ENCODE measurements at places on chromosomes 2 and 18. TPM values are rescaled to one million over a fixed set of nuclear protein-coding genes. Genes with fewer than 3 reads are reported as not detected.

Gene IL1B
- not detected for total RNA-seq

DNA sequence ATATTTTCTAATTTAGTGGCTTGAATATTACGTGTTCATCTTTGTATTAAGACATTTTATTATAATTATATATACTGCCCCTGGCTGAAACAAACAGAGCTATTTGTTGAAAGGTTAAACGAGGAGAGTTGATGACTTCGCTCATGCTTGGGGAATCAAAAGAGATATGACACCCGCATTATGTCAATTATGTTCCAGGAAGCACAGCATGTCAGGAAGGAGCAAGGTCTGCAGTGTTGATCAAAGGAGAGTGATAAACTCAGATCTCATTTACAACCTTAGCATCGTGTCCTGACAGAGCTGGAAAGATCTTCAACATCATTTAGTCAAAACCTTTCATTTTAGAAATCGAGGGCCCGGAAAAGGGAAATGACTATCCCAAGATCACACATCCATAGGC is 510.1 kb downstream of the TDRD15 start:
- DNase-seq: no peak

- DNase-seq: no peak
Observed at GRCh38 chr2:136139631-136140030, 21.7 kb upstream of the CXCR4 start.

DNA sequence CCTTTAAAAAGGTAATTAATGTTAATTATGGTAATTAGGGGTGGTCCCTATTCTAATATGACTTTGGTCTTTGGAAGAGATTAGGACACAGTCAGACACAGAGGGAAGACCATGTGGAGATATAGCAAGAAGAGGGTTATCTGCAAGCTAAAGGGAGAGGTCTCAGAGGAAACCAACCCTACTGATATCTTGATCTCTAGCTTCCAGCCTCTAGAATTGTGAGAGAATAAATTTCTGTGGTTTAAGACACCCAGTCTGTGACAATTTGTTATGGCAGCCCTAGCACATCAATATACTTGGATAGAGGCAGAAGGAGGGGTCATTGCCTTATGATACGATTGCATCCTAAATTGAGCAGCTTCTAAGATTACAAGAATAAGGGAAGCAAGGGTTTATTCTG is 21.3 kb upstream of the NT5C1B start:
- DNase-seq: no peak

- DNase-seq: no peak
Observed at GRCh38 chr2:174449033-174449432, 37.8 kb downstream of the GPR155 start.

- DNase-seq: no peak
Observed at GRCh38 chr2:128217671-128218070, 101.0 kb downstream of the HS6ST1 start.

DNA sequence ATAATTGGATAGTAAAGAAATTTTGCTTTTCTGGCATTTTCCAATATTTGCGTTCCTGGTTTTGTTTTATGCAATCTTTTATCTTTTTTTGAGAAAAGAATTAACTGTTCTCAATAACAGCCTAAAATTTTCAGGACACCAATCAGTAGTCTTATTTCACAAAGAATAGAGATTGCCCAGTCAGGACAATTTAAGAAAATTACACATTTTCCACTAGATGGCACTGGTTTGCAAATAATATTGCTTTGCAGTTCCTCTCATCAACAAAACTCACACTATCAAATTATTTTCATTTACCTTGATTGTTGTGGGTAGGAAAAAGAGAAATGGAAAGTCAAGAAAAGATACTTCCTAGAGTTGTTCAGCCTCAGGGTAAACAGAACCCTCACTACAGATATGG is 2.4 kb upstream of the RBM45 start:
- DNase-seq: no peak

- DNase-seq: no peak
Observed at GRCh38 chr18:12608301-12608700, 49.6 kb downstream of the SPIRE1 start.
